Activated CD8-positive, alpha-beta memory T cell treated with anti-CD3 and anti-CD28 coated beads, Interleukin-2, amount 10 ng/mL, durations not matched to agents 7 days and 5 days (primary cell): ENCODE measurements at places on chromosomes 7 and 10. TPM values are rescaled to one million over a fixed set of nuclear protein-coding genes. Genes with fewer than 3 reads are reported as not detected.

SLC26A4 gene
- 15.4 TPM for total RNA-seq

C10orf62 gene
- not detected for total RNA-seq

CCDC3 gene
- 0.12 TPM for total RNA-seq

GRM3 gene
- total RNA-seq = not detected

MAT1A gene
- not detected for total RNA-seq

ACHE gene
- total RNA-seq = not detected

CREB5 gene
- total RNA-seq = not detected

ABCC2 gene
- total RNA-seq = 0.82 TPM

CLRN3 gene
- not detected for total RNA-seq

ANKRD2 gene
- total RNA-seq = 0.26 TPM

FIS1 gene
- 117 TPM for total RNA-seq

SLC16A9 gene
- not detected for total RNA-seq

SCIN gene
- 1.0 TPM for total RNA-seq

PMPCB gene
- 58.1 TPM for total RNA-seq

CDK1 gene
- total RNA-seq = 111 TPM

HMX3 gene
- total RNA-seq = not detected

NEUROD6 gene
- total RNA-seq = not detected
